ENCODE measurements at places on chromosomes 13 and 19.

DNA sequence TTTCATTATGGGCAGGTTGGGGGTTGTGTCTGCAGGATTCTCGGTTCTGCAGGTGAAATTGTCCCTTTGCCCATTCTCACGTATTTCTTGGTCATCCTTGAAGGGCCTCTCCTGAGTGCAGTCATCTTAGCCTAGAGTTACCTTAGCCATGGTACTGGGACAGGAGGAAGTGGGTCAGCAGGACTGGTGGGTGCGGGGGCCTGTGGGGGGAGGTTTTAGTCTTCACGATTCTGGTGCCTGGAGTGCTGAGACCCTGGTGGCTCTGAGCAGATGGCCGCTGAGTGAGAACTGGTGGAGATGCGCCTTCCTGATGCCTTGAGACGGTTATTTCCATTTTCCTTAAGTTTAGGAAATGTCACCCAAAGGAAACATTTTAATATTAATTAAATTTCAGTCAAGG, 11.8 kb downstream of the COL4A2 start:
- no peak for DNase-seq

DNA sequence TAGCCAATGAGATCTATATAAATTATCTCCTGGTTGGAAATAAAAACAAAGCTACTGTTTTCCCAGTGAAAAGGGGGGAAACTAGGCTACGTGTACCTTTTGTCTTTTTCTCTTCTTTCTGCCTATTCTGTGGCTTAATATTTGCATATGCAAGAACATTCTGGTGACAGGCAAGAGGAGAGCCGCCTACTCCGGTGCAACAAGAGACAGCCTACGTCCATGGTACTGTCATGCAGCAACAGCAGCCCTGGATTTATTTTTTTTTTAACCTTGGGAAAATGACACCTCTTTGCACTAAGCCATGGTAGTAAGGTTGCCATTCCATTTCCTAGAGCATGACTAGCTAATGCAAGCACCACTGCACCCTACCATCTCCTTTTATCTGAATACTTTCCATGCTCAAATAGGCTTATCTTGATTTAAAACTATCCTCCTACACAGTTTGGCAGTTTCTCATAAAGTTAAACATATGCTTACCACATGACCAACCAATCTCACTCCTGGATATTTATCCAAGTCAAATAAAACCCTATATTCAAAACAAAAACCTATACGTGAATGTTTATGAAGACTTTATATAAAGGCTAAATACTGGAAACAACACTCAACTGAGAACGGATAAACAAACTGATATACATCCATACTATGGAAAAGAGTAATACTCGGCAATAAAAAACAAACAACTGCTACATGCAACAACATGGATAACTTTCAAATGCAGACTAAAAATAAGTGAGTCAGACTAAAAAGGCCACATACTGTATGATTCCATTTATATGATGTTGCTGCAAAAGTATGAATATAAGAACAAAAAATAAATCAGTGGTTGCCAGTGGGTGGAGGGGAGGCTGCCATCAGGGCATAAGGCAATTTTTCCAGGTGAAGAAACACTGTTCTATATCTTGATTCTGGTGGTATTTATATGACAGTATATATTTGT, 17.3 kb downstream of the NUFIP1 start:
- peak; percentile 61 for DNase-seq

- DNase-seq, result no peak
Measured at GRCh38 chr19:17491287-17491686, 20.2 kb upstream of the PGLS start.

DNA sequence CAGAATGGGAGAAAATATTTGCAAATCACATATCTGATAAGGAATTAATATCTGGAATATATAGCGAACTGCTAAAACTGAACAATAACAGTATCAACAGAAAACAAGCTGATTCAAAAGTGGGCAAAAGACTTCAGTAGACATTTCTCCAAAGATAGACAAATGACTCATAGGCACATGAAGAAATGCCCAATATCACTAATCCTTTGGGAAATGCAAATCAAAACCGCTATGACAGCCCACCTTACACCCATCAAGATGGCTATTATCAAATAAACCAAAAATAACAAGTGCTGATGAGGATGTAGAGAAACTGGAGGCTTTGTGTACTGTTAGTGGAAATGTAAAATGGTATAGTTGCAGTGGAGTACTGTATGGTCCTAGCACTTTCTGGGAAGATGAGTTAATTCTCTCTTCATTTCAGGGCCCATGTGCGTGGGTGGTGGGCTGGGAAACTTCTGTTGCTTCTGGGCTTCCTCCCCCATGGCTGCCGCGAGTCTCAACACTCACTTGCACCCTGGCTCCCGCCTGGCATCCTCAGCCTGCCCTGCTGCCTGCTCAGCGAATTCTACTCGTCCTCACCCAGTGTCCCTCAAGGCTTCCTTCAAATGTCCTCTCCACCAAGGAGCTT, 12.4 kb upstream of the GJA3 start:
- DNase-seq, result no peak

DNA sequence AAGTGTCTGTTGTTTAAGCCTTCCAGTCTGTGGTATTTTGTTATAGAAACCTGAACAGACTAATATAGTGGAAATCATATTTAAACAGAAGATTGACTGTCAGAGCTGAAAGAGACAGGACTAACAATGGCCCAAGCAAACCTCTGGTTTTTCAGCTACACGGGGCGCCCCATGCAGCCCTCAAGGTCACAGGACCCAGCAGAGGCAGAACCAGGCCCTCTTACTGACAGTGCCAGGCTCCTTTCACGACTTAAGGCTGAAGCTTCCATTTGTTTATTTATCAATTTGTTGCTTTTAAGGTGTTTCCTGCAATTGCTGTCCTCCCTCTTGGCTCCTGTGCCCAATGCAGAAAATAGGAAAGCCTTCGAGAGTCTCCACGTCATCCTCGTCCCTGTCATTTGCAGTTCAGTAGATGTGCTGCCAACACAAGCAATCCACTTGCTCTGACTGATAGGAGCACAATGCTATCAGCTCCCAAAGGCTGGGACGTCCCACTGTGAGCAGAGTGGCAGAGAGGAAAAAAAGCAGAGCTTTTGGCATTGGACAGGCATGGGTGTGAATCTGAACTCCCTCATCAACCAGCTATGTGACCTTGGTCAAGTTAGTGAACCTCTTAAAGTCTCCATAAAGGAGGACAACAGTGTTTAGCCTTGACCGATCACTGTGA, 10.5 kb upstream of the SLC7A1 start:
- DNase-seq, result no peak

- DNase-seq, result no peak
Measured at GRCh38 chr13:101265934-101266333, 150.4 kb downstream of the NALCN start.

DNA sequence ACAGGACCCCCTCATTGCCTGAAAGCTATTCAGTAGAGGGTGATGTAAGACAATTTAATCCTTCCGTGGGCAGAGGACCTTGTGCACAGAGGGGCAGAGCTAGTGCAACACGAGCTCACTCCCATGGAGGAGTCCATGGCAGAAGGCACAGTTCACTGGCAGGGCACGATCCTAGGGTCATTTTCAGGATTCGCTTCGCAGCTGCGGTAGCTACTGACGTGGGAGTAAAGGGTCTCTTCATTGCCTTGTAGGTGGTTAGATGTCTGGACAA, 207.8 kb downstream of the FOXO1 start:
- no peak for DNase-seq

GRCh38 chr19:19109601-19110000, 28.7 kb downstream of the TMEM161A start:
- DNase-seq, result peak; percentile 42

GRCh38 chr19:4069331-4069959, 2.7 kb upstream of the ZBTB7A start:
- no peak for DNase-seq

DNA sequence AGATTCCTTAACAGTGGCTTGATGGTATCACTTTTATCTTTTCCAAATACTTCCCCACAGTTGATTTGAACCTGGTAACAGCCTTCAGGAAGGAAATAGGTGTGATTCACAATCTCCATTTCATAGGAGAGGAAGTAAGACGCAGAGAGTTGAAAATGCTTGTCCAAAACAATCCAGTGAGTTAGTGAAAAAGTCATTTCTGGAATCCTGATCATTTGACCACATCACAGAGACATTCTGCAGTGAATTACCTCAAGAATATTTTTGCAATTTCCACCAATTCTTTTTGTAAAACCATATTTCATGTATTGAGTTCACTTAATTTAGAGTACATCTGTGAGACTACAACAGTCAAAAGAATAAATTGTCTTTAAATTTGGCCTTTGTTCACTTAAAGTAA, 292.8 kb downstream of the DCLK1 start:
- peak; percentile 79 for DNase-seq

GRCh38 chr19:52206481-52206880, 16.6 kb downstream of the PPP2R1A start:
- DNase-seq, result no peak

DNA sequence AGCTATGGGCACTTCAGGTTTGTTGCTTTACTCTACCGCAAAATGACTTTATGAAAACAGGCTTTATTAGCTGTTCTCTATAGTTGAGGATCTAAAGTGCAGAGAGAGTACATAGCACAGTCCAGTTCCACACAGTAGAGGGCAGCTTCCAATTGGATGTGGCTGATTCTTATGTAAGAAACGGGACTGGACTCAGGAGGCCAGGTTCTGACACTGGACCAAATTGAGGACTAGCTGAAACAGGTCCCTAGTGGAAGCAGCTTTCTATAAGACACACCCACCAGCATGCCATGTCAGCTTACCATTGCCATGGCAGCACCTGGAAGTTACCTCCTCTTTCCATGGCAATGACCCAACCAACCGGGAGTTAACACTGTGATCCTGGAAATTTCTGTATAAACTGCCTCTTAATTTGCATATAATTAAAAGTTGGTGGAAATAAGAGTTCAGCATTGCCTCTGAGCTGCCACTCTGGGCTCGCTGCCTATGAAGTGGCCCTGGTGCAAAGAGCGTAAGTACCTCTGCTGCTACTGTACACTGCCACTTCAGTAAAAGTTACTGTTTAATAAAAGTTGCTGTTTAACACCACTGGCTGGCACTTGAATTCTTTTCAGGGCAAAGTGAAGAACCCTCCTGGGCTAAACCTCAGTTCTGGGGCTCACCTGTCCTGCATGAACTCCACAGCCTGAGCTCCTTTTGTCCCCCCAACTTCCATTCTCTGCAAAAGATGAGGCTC, 211.9 kb upstream of the SLC10A2 start:
- no peak for DNase-seq

- peak; percentile 12 for DNase-seq
Measured at GRCh38 chr13:87123987-87124784, 547.0 kb upstream of the SLITRK5 start.

DNA sequence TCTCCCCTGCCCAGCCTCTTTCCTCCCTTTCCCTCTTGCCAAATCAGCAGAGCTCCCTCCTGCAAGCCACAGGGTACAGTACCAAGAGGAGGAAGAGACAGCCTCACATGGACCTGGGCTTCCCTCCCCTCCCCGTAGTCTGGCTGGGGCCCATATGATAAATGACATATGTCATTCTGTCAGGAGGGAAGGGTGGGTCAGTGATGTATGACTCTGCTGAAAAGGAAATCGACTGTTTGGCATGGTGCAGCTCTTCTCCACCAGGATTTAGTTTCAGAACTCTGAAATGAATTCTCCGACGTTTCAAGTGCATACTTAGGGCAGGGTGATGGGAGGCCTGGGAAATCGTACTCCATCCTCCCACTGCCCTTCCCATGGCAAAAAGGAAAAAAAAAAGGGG, 9.8 kb downstream of the TSHZ3 start:
- no peak for DNase-seq

- DNase-seq, result no peak
Measured at GRCh38 chr19:38690832-38691231, 43.4 kb downstream of the ACTN4 start.

DNA sequence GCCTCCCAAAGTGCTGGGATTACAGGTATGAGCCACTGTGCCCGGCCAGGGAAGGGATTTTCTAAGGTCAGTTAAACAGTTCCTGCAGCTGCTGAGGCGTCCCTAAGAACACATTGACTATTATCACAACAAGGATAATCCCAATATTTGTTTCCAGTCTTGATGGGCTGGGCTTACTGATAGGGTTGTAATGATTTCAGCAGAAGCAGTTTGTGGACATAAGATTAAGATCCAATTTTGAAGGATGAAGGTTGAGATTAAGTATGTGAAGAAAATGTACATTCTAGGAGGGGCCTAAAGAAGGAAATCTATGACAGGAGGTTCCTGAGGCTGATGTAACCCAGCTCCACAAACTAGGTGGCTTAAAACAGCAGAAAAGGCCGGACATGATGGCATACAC, 10.7 kb upstream of the CCDC124 start:
- no peak for DNase-seq

GRCh38 chr19:50401605-50402450, 16.9 kb upstream of the SPIB start:
- no peak for DNase-seq

GRCh38 chr13:105971738-105972137, 563.7 kb downstream of the EFNB2 start:
- DNase-seq, result no peak

GRCh38 chr19:40392894-40393517, 3.0 kb upstream of the HIPK4 start:
- no peak for DNase-seq

DNA sequence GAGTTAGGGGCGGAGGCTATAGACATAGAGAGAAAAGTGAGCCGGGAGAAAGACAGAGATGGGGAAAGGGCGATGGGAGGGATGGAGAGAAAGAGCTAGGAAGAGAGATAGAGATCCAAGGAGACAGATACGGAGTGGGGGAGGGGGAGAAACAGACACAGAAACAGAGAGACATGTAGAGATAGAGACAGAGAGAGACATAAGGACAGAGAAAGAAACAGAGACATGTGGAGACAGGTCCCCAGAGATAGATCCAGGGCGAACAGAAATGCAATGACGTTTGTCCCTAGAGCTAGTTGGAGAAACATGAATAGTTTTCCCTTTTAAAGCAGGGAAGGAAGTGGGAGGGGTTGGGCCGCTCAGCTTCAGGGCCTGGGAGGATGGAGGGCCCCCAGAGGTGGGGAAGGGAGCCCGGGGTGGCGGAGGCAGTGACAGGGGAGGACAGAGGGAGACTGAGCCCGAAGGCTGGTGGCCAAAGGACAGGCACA, 4.6 kb downstream of the PPP1R14A start:
- peak; percentile 30 for DNase-seq

- no peak for DNase-seq
Measured at GRCh38 chr13:21395953-21396352, 63.1 kb downstream of the ZDHHC20 start.

GRCh38 chr13:35866801-35867200, 264.4 kb downstream of the DCLK1 start:
- DNase-seq, result peak; percentile 41

GRCh38 chr13:33401238-33401637, 115.7 kb upstream of the STARD13 start:
- DNase-seq, result no peak

DNA sequence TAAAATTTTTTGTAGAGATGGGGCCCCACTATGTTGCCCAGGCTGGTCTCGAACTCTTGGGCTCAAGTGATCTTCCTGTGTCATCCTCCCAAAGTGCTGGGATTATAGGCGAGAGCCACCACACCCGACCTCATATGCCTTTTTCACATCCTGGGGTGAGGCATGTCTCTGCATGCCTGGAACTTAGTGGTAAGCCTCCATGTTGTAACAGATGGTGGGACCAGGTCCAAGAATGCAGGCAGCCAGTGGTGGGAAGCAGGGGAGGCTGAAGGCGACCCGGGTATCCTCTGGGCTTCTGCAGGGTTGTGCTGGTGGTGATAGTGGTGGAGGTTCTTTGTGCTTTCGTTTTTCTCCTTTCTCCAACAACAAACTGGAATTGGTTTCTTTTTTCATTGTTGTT, 30.1 kb upstream of the CCDC124 start:
- DNase-seq, result peak; percentile 41

Measured in adipocyte (in vitro differentiated cells).